ENCODE measurements at places on chromosomes 12 and 14.
A peak's percentile ranks its signal among the peaks of the same experiment; 100 is the strongest.

- no peak for DNase-seq
Observed at GRCh38 chr12:64667793-64668192, 57.5 kb downstream of the RASSF3 start.

DNA sequence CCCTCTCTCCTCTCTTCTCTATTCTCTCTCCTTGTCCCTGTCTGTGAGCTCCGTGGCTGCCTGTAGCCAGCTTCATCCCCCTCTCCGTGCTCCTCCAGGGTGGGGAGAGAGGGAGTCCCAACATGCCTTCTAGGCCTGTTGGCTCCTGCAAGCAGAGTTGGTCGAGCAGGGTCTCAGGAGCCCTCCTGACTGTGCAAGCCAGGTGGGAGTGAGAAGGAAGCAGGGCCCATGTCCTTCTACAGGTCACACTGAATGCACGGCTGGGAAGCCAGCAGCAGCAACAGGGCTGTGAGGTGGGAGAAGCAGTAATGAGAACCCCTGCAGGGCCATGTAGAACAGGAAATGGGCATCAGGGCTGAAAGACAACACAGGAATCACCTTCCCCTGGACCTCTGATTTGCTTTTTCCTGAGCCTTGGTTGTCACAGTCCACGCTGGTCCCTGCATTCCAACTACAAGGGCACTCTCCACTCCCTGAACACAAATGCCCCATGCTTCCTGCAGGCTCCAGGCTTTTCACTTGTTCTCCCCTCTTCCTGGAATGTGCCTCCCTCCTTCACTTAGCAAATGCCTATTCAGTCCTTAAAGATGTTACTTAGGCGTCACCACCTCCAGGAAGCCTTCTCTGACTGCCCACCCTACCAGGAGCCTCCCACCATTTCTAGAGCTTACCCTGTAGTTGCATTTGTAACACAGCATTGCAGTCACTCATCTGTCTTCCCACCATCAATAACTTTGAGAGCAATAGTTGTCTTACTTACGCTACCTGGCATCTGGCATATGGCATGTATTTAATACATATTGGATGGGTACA, 51.2 kb downstream of the TSPAN11 start:
- no peak for DNase-seq

GRCh38 chr12:66058554-66058953, 72.0 kb downstream of the LLPH start:
- no peak for DNase-seq

DNA sequence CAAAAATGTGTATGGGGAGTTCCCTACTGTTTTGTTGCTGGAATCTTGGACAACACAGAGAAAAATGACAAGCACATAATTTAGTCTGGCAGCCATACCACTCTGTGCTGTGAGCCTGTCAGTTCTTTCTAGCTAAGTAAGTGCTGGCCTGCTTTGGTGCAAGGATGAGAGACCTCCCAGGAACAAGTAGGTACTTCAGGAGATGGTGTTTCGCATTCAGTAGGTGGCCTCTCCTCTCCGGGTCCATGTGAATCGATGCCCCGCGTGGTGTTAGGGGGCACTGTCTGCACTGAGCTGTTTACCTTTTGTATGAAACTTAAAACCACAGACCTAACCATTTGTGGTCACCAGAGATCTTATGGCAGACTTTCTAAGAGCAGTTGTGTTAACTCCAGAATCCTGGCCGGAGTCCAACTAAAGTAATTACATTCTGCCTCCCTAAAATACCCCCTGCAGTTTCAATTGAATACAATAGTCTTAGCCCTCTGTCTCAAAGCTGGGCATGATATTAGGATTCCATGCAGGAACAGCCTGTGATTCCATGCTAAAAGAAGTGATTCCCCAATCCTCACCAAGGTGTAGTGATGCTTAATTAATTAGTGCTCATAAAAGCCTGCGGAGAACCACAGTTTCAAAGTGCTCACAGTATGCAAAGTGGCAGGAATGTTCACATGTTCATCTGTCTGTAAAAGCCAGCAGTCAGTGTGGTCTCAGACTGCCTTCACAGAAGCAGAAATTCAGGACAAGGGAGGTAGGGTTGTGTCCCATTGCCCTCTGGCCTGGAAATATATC, 64.2 kb downstream of the LLPH start:
- DNase-seq, result peak; percentile 98

GRCh38 chr14:87497301-87497700, 495.7 kb downstream of the GALC start:
- no peak for DNase-seq

GRCh38 chr14:20855652-20856291, 35.4 kb upstream of the RNASE3 start:
- peak; percentile 53 for DNase-seq

- DNase-seq, result no peak
Observed at GRCh38 chr12:114306646-114307045, 99.3 kb downstream of the TBX5 start.

- no peak for DNase-seq
Observed at GRCh38 chr12:54463034-54463433, 10.4 kb downstream of the GTSF1 start.

DNA sequence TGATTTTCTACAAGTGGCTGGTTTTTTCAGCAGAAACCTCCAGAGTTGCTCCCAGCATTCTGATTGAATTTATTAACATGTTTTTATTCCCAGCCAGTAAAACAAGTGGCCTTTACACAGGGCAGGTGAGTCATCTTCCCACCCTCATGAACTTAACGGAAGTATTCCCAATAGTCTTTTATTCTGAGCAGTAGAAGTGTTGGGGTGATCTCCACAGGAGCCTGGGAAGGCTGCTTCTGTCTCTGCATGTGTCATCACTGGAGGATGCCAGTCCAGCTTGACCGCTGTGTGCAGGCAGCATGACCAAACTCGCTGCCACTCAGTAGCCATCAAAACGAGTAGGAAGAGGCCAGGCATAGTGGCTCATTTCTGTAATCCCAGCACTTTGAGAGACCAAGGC, 13.4 kb upstream of the DNAH10 start:
- no peak for DNase-seq

DNA sequence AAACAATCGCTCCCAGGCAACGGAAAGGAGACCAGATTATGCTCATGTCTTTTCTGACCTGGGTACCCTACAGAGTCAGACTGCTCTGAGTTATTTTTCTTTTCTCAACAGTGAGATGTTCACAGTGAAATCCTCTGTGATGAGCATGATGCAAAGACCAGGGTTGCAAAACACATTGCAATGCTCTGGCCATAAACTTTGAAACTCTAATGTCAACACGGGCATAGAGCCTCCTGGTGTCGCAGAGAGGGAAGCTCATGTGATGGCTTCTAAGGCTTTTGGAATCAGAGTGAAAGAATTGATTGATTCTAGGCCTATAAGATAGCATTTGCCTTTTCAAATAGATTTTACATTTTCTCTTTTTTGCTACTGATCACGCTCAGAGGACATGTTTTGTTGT, 193.4 kb downstream of the RASSF9 start:
- no peak for DNase-seq

- DNase-seq, result no peak
Observed at GRCh38 chr12:1373901-1374735, 220.3 kb downstream of the FBXL14 start.

DNA sequence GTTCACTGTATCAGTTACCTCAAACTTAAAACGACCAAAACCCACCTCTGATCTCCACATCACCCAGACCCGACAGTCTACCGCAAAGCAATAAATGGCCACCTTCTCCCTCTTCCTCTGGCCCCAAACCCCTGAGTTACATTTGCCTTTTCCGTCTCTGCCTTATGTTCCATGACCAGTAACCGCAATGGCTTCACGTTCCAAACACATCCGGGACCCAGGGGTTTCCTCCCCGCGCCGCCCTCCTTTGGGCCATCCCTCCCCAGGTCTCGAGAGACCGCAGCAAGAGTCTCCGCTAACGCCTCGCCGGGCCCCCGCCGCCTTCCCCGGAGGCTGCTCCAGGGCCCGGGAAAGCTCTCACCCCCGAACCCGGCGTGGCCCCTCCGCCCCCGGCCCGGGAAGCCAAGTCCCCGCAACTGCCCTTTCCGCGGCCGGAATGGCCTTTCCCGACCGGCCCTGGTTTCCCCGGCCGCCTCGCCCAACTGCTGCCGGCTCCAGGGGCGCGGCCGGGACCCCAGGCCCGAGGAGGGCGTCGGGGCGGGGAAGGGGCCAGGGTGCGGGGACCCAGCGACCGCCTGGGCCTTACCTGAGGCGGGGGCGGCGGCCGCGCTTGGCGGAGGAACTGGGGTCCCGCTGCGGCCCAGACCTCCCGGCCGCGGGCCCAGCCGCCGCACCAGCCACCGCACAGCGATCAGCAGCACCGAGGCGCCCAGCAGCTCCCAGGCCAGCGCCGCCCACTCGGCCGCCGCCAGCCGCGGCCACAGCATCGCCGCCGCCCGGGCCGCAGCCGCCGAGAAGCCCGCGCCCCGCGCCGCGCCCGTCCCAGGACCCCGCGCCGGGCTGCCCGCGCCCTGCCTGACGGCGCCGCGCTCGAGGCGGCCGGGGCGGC, at the start of gene ANKLE2:
TSS of gene ANKLE2 (minus strand) at position 801 of the 889 bp plus-strand sequence. CDS start at position 767, 34 bp downstream.
- peak; percentile 64 for DNase-seq

GRCh38 chr14:59344691-59345455, 120.3 kb downstream of the GPR135 start:
- DNase-seq, result no peak

DNA sequence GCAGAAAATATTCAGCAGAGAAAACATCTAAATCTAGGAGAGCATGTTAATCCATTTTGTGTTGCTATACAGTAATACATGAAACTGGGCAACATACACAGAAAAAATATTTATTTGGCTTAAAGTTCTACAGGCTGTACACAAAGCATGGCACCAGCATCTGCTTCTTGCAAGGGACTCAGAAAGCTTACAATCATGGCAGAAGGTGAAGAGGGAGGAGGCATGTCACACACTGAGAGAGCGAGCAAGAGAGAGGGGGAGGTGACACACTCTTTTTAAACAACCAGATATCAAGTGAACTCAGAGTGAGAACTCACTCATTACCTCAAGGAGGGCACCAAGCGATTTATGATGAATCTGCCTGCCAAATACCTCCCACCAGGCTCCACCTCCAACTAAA, 94.2 kb upstream of the CNOT2 start:
- DNase-seq, result no peak

- no peak for DNase-seq
Observed at GRCh38 chr14:56795284-56795622, 15.0 kb downstream of the OTX2 start.

DNA sequence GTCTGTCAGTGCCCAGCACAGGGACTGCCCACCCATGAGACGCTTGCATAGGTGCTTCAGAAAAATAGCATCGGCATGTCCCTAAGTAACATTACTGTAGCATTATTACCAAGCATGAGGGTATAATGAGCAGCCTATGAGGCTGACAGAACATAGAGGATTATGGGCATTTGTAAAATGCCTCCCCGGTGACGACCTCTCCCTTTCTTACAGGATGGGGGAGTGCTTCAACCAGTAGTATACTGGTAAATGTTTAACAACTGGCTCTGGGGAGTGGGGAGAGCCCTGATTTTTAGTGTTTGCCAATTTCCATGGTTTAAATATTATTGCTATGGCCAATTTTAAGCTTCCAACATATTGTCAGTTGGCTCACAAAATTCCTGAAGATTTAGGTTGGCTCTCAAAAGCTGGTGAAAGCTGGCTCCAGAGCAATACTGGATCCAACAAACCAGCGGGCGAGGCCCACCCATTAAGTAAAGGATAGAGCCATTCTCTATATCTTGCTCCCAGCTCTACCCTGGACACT, 104.5 kb downstream of the ETNK1 start:
- DNase-seq, result no peak

DNA sequence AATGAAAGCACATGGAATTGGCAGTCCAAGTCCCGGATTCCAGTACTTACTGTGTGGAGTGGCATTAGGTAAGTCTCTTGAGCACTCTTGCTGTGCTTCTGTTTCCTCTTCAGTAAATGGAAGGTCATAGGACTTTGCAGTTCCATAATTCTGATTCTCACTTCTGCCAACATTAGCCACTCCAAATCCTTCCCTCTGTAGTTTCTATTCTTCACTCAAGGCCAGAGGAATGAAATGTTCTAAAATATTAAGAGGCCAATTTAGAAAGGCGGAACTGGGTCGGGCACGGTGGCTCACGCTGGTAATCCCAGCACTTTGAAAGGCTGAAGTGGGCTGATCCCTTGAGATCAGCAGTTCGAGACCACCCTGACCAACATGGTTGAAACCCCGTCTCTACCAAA, 19.8 kb upstream of the SLC5A8 start:
- DNase-seq, result no peak

DNA sequence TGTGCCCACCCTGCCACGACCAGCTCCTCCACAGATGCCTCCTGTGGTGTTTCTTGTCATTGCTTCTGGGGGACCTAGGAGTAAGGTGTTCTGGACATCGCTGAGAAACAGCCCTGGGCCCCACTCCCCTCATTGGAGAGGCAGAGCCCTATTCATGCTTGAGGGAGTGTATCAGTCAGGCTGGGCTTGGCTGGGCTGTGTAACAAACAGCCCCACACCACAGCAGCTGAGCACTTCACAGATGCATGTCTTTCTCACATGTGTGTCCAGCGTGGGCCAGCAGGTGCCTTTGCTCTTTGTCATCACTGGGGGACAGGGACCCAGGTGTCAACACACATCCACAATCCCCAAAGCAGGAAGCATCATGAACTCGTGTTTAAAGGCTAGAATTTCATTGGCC, 65.1 kb upstream of the FBRSL1 start:
- no peak for DNase-seq

DNA sequence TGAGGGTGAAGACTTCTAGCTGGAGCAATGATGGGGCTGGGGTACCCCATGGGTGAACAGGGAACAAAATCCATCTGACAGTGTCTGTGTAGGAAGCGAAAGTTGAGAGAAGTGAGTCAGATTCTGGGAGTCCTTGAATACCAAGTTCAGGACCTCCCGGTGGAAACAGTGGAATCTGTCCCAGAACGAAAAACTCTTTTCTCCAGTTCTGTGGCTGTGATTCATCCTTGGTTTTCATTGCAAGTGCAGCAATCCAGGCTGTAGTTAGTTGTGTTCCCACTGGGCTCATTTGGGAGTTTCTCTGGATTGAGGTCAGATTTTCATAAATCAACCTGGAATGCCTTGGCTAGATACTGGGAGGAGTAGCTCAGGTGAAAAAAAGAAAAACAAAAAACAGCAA, 120.7 kb downstream of the C12orf75 start:
- no peak for DNase-seq

DNA sequence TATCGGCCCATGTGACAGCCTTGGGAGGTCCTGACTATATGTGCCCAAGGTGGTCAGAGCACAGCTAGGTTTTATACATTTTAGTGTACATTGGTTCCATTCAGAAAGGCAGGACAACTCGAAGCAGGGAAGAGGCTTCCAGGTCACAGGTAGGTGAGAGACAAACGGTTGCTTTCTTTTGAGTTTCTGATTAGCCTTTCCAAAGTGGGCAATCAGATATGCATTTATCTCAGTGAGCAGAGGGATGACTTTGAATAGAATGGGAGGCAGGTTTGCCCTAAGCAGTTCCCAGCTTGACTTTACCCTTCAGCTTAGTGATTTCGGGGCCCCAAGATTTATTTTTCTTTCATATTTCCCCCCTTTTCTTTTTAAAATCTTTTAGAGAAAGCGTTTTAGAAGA, 87.6 kb upstream of the PPP2R5C start:
- DNase-seq, result no peak

DNA sequence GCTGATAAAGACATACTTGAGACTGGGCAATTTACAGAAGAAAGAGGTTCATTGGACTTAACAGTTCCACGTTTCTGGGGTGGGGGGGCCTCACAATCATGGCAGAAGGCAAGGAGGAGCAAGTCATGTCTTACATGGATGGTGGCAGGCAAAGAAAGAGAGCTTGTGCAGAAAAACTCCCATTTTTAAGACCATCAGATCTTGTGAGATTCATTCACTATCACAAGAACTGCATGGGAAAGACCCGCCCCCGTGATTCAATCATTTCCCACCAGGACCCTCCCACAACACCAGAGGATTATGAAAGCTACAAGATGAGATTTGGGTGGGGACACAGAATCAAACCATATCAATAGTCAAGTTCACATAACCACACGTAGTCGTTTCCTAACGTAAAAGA, 85.5 kb downstream of the USP15 start:
- DNase-seq, result no peak
